ENCODE measurements at places on chromosomes 6 and 20.

DNA sequence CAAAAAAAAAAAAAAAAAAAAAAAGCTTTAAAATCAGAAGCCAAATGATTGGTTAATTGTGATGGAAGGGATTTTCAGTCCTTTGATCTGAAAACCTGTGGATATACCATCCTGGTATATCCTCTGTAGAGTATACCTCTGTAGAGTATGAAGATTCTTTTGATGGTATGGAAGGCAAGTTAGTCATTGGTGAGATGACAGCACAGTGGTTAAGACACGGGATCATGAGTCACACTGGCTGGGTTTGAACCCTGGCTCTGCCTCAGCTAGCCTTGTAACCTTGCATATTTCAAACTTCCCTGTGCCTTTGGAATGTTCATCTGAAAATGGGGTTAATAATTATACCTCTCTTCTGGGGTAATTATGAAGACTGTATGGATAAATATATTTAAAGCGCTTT, 179.3 kb downstream of the CARMIL1 start:
- no peak overlapping the region for H3K4me3 ChIP-seq
- no peaks in the 10 kb centered on the region for H3K36me3 ChIP-seq
- H3K4me1 ChIP-seq, result no peaks in the 10 kb centered on the region
- no peak for DNase-seq
- no peaks in the 10 kb centered on the region for H3K27me3 ChIP-seq
- no peak overlapping the region for H3K27ac ChIP-seq

DNA sequence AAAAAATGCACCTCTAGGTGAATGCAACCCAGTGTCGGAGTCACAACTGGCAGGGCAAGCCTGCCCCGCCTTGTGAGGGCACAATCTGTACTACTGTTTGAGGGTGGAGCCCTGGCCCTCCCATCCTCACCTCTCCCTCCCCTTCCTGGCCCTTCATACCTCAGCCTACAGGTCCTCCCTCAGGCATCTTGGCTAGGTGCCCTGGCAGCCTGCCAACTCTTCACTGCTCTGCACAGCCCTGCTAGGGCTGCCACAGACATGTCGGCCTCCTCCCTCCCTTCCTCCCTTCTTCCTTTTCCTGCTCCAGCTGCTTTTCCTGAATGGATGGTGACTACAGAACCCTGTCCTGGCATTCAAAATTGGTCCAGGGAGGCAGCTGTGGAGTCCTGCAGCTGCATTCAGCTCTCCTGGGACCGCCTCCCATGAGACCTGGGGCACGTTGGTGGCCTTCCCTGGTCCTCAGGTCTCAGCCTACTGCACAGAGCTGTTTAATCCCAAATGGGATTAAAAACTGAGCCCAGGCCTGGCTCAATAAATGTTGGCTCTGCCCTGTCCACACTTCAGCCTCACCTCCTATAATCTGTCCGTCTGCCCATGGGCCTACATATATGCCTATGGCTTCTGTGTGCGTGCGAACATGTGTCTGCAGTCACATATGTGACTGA, 52.7 kb downstream of the CDH22 start:
- H3K4me3 ChIP-seq, result no peak overlapping the region
- DNase-seq, result peak; percentile 88

GRCh38 chr6:5442916-5443315, 181.6 kb downstream of the FARS2 start:
- no peaks in the 10 kb centered on the region for H3K27me3 ChIP-seq
- no peaks in the 10 kb centered on the region for H3K4me1 ChIP-seq
- DNase-seq, result no peak
- no peak overlapping the region for H3K27ac ChIP-seq

- no peak for DNase-seq
- H3K36me3 ChIP-seq, result no peaks in the 10 kb centered on the region
- peaks cover 25% of the 10 kb centered on the region for H3K4me1 ChIP-seq
- H3K27ac ChIP-seq, result no peak overlapping the region
- no peak overlapping the region for H3K4me3 ChIP-seq
Observed at GRCh38 chr20:56631990-56632327, 2.9 kb downstream of the TFAP2C start.

GRCh38 chr6:119308048-119308570, 41.5 kb downstream of the MAN1A1 start:
- no peaks in the 10 kb centered on the region for H3K27me3 ChIP-seq
- no peaks in the 10 kb centered on the region for H3K36me3 ChIP-seq
- no peaks in the 10 kb centered on the region for H3K4me1 ChIP-seq
- H3K27ac ChIP-seq, result no peak overlapping the region
- no peak for DNase-seq

GRCh38 chr6:39614393-39614950, 110.7 kb downstream of the KIF6 start:
- no peaks in the 10 kb centered on the region for H3K36me3 ChIP-seq
- DNase-seq, result no peak
- H3K27ac ChIP-seq, result no peak overlapping the region
- H3K4me3 ChIP-seq, result no peak overlapping the region
- H3K27me3 ChIP-seq, result no peaks in the 10 kb centered on the region
- H3K4me1 ChIP-seq, result no peaks in the 10 kb centered on the region

- no peak overlapping the region for H3K27ac ChIP-seq
- H3K36me3 ChIP-seq, result no peaks in the 10 kb centered on the region
- DNase-seq, result no peak
- H3K27me3 ChIP-seq, result no peaks in the 10 kb centered on the region
- H3K4me3 ChIP-seq, result no peak overlapping the region
Observed at GRCh38 chr20:24206995-24207394, 218.4 kb upstream of the GGTLC1 start.

- no peaks in the 10 kb centered on the region for H3K36me3 ChIP-seq
- no peaks in the 10 kb centered on the region for H3K27me3 ChIP-seq
- no peak for DNase-seq
- no peak overlapping the region for H3K27ac ChIP-seq
- H3K4me3 ChIP-seq, result no peak overlapping the region
- H3K4me1 ChIP-seq, result peaks cover 3% of the 10 kb centered on the region
Observed at GRCh38 chr6:113644861-113645575, 212.1 kb upstream of the MARCKS start.

DNA sequence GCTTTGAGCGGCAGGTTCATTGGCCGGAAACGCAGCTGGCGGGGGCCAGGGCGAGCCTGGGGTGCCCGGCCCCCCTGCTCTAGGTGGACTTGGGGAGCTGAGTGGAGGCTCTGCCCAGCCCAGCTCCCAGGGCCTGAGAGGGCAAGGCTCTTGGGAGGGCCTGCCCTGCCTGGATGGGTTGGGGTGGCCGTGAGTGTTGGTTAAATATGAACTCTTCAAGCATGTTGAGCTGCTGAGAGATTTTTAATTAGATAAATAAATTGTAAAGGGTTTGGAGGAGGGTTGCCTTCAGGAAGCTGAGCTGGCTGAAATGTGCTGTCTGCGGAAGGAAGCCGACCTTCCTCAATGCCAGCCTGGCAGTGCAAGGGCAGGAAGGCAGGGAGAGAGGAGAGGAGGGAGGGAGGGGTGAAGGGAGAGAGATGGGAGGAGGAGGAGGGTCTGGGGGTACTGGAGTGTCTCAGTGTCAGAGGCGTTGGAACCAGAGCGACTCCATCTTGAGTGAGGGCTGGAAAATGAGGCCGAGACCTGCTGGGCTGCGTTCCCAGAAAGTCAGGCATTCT, 39.4 kb upstream of the PMEPA1 start:
- H3K4me1 ChIP-seq, result peaks cover 16% of the 10 kb centered on the region
- peak overlapping the region; percentile 19 for H3K4me3 ChIP-seq
- H3K36me3 ChIP-seq, result no peaks in the 10 kb centered on the region

- H3K27me3 ChIP-seq, result no peaks in the 10 kb centered on the region
- DNase-seq, result no peak
- H3K4me1 ChIP-seq, result no peaks in the 10 kb centered on the region
- H3K36me3 ChIP-seq, result no peaks in the 10 kb centered on the region
Observed at GRCh38 chr20:64159711-64160110, 4.5 kb upstream of the MYT1 start.
